ENCODE measurements at places on chromosomes 5 and 9.
A peak's percentile ranks its signal among the peaks of the same experiment; 100 is the strongest.

GRCh38 chr9:112334432-112334841 is 1.0 kb upstream of the PTBP3 start:
- DNase-seq, result no peak

DNA sequence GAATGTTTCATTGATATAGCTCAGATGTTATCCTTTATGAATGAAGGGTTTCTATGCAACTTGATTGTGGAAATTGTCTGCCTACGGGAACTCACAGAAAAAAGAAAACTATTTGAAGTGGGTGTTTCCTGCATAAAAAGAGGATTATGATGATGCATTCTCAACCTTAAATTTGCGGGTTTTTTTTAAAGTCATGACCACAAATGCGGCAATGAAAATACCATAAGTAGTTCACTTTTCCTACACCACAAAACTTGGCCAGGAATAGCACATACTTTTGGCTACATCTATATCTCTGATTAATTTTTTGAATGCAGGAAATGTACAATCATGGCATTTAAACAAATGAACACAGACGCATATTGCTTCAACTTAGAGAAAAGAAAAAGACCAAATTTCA is 754.7 kb downstream of the DTWD2 start:
- DNase-seq, result no peak

- DNase-seq, result no peak
These were observed 6.4 kb downstream of the SLC26A2 start for GRCh38 chr5:149966946-149967345.

- no peak for DNase-seq
These were observed 63.4 kb upstream of the ADAMTS2 start for GRCh38 chr5:179408611-179409010.

GRCh38 chr5:90981821-90982220 is 401.3 kb downstream of the ARRDC3 start:
- DNase-seq, result no peak

DNA sequence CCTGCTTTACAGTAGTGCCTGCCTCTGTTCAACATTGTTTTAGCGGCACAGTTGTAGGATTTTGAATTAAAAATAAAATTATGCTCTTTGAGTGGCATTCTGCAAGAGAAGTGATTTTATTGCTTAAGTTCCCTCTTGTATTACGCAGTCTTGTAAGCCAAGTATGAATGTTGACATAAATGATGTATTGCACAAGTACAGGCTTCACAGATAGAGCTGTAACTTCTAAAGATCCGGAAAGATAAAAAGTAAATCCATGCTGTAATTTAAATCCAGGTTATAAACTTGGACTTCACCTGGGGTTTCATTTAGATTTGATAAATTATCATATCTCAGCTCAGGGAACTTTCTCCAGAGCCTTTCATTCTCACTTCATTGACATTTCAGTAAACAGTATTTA is 1114.7 kb downstream of the PTPRD start:
- DNase-seq, result no peak

GRCh38 chr9:135878528-135879236 is 28.7 kb downstream of the CAMSAP1 start:
- no peak for DNase-seq

DNA sequence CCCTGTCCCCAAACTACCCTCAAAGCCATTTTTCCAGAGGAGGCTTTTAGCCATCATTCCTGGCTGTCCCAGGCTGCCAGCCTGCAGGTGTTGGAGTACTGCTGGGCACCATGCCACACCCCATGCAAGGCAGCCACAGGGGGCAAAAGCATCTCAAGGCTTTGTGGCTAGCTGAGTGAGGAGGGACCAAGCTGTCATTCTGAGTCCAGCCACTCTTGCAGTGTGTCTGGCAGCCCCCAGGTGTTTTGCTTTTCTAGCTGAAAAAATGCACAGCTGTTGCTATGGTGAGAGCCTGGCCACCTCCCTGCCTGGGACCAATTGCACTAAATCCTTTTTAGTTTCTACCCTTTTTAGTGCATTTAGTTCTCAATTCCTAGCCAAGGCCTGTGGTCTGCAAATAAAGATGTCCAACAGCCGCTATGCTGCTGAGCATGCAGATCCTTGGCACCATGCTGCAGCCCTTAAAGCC is 50.4 kb upstream of the PTGS1 start:
- no peak for DNase-seq

- no peak for DNase-seq
These were observed 18.0 kb upstream of the TRIM32 start for GRCh38 chr9:116668970-116669695.

DNA sequence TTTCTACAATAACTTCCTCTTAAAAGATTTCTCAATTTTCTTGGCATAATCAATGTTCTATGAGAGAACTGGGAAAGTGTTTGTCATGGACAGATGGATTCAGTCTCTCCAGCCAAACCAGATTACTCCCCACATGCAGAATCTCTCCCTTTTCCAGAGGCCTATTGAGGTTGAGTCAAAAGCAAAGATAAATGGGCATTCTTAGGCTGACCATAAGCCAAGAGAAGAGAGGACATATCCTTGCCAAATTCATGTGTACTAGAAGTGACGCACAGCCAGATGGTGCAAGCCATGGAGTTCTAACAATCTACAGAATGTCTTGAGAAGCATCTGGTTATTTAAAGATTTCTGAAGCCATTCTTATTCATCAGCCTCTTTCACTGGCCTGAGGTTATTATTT is 2115.0 kb downstream of the MAT2B start:
- DNase-seq, result no peak

- no peak for DNase-seq
These were observed 176.8 kb upstream of the OTULINL start for GRCh38 chr5:14404780-14405179.

GRCh38 chr5:15238006-15238405 is 262.0 kb upstream of the FBXL7 start:
- DNase-seq, result no peak

- DNase-seq, result no peak
These were observed 223.2 kb upstream of the PANK3 start for GRCh38 chr5:168802337-168802736.

- DNase-seq, result no peak
These were observed 37.8 kb downstream of the EBF1 start for GRCh38 chr5:159061834-159062474.

DNA sequence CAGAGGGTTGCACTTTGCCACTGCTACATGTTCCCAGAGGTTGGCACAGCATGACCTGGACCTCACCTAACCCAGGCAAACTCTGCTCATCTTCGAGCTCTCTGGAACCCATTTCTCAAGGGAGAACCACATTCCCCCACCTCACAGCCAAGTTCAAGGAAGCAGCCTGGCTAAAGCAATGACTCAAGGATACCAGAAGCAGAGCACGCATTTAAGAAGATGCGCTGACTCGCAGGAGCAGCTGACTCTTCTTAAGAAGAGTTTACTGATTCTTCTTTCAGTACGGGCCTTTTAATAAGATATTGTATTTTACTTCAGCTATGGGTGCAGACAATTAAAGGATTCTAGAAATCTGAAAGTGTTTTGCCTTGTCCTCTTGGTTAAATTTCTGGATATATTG is 4.1 kb upstream of the SEMA5A start:
- DNase-seq, result no peak

GRCh38 chr9:9846557-9846956 is 766.2 kb downstream of the PTPRD start:
- no peak for DNase-seq

GRCh38 chr5:176492431-176492830 is 44.2 kb downstream of the FAF2 start:
- no peak for DNase-seq

- no peak for DNase-seq
These were observed 30.4 kb upstream of the IER5L start for GRCh38 chr9:129208207-129209032.

GRCh38 chr5:122947372-122947771 is 89.2 kb downstream of the PPIC start:
- no peak for DNase-seq

DNA sequence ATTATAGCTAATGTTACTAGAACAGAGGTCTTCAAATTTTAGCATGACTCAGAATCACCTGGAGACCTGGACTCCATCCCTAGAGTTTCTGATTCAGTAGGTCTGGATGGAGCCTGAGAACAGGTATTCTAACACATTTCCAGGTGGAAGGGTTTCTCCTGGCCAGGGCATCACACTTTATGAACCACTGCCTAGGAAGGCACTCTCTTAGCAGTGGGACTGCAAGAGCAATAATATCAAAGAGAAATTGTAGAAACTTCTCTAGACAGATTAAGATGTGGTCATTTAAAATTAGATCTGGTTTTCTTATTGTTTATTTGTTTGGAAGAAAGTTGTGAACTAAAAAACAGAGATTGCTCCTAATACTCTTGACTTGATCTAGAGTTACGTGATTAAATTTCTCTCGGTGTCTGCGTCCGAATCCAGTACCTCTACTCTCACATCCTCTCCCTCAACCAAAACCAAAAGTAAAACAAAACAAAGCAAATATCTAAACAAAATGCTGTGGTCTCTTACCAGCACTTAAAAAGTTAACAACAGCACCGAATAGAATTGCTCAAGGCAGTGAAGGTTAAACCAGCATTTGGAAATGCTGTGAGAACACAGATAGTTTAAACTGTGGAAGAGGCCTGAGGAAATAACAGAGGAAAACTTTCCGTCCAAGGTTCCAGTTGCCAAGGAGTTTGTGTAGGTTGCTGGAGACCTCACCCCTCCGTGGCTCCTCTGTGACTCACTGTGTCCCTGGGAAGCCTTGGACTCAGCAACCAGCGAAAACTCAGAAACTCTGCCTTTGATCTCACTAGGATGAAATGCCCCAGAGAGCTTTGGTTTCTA is 193.4 kb downstream of the ARRDC3 start:
- DNase-seq, result peak; percentile 58

- no peak for DNase-seq
These were observed 84.3 kb upstream of the MELK start for GRCh38 chr9:36488389-36488756.

DNA sequence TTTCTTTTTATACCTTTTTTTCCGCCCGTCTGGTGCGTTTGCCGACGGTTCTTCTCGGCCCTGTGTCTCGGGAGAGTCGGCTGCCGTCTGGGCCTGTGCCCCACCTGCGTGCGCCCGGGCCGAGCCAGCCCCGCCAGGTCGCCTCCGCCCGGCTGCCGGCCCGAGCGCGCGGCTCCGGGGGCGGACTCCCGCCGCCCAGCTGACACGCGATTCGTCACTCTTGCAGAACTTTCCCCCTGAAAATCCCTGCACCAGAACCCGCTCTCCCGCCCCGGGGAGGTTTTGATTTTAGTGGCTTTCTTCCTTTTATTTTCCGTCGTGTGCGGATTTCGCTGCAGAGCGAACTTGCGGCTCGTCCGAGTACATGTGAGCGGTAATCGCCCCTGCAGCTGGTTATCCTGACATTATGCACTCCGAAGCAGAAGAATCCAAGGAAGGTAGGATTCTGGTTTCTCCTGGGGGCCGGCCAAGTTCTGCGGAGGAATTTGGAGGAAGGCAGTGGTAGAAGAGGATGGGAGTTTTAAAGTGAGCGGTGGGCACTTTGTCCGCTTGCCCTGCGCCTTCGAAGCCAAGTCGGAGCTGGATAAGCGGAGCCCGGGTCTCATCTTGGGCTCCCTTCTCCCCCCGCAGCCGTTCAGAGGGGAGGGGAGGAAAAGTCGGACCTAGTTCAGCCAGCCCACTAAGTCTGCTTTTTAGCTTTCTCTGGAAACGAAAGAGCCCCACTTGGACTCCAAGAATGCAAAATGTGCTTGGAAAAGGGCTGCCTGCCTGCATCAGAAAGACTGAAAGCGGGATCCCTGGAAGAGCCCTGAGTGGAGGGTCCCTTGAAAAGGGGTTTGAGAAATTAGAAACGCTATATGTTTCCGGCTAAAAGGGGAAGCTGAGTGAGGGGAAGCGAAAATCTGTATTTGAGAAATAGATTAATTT is at the start of gene TNFAIP8:
Gene TNFAIP8 (plus strand): TSS at position 335 of the 927 bp plus-strand sequence. CDS start 72 bp downstream, at position 407.
- DNase-seq, result peak; percentile 84

DNA sequence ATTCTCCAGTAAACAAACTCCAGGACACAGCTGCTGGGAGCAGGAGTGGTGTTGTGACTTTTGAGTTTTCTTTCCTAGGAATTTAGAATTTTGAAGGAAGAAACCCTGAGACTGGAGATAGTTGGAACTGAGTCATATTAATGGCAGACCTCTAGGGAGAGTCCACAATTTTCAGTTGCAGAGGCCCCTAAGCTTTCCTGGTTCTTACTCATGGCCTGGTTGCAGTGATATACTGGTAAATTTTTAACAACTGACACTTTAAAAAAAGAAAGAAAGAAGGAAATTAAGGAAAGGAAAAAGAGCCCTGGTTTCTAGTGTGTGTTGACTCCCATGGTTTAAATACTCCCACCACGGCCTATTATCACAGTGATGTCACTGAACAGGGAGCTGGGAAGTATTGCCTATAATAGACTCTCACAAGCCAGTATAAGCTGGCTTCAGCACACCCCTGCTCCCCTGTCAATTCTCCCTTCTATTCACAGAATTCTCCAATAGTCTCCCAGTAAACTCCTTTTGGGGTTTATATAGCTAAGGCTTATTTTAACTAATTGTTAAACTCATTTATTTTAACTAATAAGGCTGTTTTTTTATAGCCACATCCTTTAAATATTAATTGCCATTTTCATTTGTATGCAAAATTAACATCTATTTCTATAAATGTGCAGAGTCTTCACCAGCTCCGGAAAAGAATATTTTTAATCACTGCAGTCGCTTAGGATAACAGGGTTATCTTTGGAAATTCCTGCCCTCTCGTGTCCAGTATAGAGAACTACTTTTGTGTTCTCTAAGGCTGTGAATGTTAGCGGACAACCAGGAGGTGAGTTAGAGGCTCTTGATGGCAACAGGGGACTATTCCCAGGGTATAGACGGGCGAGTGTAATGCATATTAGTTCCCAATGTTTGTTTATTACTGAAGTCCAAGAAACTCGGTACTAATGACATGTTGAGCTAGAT is 59.7 kb downstream of the GGTA1 start:
- no peak for DNase-seq

GRCh38 chr5:159427180-159428012 is 97.1 kb upstream of the IL12B start:
- DNase-seq, result no peak

DNA sequence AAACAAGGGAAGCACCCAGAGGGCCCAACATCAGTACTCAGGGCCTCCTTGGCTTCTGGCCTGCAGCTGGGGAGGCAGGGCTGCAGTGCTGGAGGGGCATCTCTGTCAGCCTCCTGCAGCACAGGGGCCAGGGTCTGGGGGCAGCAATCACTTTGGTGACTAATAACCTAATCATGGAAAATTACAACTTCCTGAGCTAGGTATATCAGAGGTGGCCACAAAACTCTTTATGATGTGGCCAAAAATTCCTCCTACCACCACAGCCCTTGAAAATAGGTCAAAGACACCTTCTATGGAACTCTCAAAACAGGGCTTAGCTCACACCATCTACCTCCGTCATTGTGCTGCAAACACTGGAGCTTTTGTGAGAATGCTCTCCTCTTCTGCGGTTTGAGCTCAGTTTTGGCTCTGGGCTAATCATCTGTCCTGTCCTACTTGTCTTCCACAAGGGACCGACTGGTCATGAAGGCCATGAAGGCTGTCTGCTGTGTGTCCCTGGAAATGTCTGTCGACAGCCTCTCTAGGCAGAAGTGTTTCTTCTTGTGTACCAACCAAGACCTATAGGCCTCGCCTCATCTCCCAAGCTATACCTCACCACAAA is 28.6 kb downstream of the CSF2 start:
- no peak for DNase-seq

- DNase-seq, result no peak
These were observed 23.9 kb upstream of the KIF2A start for GRCh38 chr5:62282064-62282463.

- DNase-seq, result no peak
These were observed 994.0 kb upstream of the SEMA6A start for GRCh38 chr5:117568622-117569021.

GRCh38 chr9:129549684-129550083 is 71.2 kb downstream of the C9orf50 start:
- peak; percentile 70 for DNase-seq

- no peak for DNase-seq
These were observed 35.6 kb downstream of the NNT start for GRCh38 chr5:43638546-43638945.

- DNase-seq, result no peak
These were observed 59.7 kb downstream of the ATP10B start for GRCh38 chr5:160792281-160792680.
